ENCODE measurements at places on chromosomes 16 and 17.

DNA sequence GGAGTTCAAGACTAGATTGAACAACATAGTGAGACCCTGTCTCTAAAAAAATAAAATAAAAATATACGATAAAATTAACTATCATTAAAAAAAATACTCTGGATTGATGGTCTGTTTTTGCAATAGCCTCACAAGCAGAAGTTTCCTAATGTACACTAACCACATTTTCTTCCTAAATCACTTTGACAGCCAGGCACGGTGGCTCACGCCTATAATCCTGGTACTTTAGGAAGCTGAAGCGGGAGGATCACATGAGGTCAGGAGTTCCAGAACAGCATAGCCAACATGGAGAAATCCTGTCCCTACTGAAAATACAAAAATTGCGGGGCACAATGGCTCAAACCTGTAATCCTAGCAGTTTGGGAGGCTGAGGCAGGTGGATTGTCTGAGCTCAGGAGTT, 64.7 kb downstream of the HELZ start:
- DNase-seq, result no peak

GRCh38 chr17:77735566-77736198, 222.8 kb upstream of the TNRC6C start:
- peak; percentile 91 for DNase-seq

- no peak for DNase-seq
Observed at GRCh38 chr16:57629516-57630406, 1.3 kb downstream of the ADGRG1 start.

DNA sequence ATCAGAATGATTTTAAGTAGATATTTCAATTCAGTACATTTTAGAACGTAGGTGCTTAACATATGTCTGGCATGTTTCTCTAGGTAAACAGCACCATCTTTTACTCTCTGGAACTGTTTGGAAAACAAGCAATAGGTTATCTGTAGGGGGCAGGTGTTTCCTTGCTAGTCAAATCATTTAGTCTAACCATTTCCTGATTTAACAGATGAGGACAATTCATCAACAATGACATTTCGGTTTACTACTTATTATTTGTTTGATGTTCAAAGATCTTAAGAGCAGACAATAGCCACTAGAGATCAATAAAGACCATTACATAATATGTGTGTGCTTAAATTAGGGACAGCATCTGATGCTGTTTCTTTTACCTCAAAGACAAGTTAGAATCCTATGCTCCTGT, 173.1 kb downstream of the CEP112 start:
- peak; percentile 11 for DNase-seq
